Fibroblast of the aortic adventitia (primary cell): ENCODE measurements at places on chromosomes 16 and 17. TPM values are rescaled to one million over a fixed set of nuclear protein-coding genes. Genes with fewer than 3 reads are reported as not detected.

DNA sequence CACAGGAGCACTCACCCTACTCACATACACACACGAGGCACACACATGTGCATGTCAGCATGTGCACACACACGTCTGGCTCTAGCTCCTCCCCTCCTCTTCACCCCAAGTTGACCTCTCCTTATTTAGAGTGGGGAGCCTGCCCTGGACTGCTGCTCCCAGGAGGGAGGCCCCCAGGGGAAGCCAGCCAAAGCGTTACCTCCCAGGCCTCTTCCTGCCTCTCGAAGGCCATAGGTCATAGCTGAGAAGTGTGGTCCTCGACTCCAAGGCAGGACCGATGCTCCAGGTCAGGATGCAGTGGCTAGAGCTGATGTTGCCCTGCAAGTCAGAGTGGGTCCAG, 18.8 kb downstream of the POLR3K start:
- no peak for DNase-seq

GRCh38 chr17:77165577-77165976, 24.8 kb downstream of the SEC14L1 start:
- no peak for DNase-seq

DNA sequence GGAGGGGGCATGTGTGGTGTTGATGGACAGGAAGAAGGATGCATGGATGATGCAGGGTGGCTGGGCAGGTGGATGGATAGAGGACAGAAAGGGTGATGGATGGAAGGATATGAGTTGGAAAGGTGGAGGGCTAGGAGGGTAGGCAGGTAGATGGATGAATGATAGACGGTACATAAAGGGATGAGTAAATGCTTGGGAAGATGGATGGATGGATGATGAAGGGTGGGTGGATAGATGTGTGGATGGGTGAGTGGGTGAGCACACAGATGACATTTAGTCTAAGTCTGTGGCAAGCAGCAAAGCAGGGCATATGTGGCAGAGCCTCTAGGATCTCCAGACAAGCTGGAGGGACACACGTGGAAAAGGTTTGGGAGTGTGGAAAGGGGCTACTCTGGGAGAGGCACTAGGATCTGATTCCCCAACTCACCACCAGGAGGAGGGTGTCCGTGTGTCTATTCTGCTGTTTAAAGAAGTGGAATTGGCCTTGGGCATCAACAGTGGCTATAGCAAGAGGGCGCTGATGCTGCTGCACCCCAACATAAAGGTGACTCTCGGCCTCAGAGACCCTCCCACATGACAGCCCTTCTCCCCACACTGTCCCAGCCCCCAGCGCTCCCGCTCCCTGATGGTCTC, 8.2 kb downstream of the PLD2 start:
- no peak for DNase-seq

RNU2-1 gene
- total RNA-seq = not detected in 2 replicates

- DNase-seq = peak; percentile 88
These were observed 1.0 kb downstream of the EIF1 start for GRCh38 chr17:41689497-41690299.

- DNase-seq = no peak
These were observed 1393.1 kb upstream of the GOT2 start for GRCh38 chr16:60127196-60127595.

DNA sequence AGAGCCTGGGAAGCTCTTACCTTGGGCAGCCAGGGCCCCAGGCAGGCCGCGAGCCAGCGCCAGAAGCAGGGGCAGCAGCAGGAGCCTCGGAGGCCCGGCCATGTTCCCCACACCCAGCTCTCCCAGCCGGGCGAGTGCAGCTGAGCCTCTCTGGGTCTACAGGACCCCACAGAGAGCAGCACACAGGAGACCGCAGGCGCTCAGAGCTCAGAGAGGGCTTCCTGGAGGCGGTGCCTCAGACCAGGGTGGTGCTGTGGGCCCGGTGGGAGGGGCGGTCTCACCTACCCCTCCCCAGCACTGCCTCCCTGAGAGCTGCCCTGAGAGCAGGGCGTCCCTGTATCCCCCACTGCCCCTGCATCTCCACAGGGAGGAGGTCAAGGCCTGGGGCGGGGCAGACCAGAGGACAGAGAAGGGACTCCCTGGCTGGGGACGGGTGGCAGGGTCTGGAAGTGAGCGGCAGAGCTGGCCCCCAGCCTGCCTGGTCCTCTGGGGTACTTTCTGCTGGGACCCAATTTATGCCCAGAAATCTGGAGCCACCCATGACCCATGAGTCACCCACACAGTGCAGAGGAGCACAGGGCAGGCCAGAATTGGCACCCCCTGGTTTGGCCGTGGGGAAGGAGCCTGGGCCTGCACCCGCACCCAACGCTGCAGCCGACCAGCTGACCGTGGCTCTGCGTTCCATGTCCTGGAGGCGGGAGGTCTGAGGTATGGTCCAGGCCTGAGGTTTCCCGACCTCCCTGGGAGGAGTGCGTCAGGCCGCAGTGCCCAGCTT, at the start of gene CD7:
TSS of gene CD7 (minus strand) at position 215 of the 775 bp plus-strand sequence. CDS start at position 102, 113 bp downstream.
- DNase-seq = no peak

GRCh38 chr16:53614346-53614745, 89.3 kb downstream of the RPGRIP1L start:
- DNase-seq = no peak

MRPL45 gene
- 34.1 and 42.2 TPM in 2 replicates for total RNA-seq

APPBP2 gene
- total RNA-seq = 44.6 and 47.0 TPM in 2 replicates

EFCAB13 gene
- total RNA-seq = 4.9 and 5.6 TPM in 2 replicates

DNA sequence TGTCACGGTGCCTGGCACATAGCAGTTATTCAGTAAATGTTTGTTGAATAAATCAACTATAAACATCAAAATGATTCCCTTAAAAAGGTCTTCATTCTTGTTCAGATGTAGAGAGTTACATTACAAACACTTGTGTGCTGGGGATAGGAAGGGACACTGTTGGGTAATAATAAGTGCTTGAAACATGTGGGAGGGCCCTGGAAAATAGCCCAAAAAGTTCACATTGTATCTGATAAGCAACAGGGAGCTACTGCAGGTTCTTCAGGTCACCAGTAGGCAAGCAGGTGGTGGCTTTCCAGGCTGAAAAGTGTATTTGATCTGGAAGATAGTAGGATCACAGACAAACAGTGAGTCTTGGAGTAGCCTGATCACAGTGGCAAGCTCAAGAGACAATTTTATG, 19.0 kb upstream of the ZNF652 start:
- DNase-seq = no peak

SEPTIN12 gene
- not detected in 2 replicates for total RNA-seq

GRCh38 chr17:987931-988330, 8.4 kb upstream of the NXN start:
- DNase-seq = no peak

DNA sequence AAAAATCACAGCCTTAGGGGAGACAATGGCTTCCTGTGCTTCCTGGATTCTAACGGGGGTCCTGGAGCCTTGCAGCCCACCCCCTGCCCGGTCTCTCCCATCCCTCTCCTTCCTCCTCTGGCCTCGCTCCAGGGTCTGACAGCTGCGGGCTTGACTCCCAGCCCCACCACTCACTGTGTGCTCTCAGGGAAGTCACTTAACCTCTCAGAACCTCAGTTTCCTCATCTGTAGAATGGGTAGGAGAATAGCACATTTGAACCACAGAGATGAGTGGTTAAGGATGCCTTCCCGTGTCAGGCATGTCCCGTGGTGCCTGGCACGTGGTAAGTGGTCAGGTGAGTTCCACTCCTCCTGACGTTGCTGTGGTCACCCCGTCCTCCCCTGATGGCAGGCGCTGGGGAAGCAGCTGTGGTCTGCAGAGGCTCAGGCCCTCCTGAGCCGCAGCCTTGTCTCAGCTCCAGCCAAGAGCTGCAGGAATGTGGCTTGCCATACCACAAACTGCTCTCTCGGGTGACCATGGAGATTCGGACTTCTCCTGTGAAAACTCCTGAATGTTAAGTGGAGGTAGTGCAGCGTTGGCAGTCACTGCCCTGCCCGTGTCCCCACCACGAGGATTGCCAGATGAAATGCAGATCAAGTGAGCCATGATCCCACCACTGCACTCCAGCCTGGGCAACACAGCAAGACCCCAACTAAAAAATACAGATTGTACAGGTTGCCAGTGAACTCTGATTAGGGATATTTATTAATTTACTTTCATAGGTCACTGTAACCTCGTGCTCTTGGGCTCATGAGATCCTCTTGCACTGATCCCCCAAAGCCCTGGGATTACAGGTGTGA, 85.7 kb downstream of the NT5M start:
- DNase-seq = no peak

DNA sequence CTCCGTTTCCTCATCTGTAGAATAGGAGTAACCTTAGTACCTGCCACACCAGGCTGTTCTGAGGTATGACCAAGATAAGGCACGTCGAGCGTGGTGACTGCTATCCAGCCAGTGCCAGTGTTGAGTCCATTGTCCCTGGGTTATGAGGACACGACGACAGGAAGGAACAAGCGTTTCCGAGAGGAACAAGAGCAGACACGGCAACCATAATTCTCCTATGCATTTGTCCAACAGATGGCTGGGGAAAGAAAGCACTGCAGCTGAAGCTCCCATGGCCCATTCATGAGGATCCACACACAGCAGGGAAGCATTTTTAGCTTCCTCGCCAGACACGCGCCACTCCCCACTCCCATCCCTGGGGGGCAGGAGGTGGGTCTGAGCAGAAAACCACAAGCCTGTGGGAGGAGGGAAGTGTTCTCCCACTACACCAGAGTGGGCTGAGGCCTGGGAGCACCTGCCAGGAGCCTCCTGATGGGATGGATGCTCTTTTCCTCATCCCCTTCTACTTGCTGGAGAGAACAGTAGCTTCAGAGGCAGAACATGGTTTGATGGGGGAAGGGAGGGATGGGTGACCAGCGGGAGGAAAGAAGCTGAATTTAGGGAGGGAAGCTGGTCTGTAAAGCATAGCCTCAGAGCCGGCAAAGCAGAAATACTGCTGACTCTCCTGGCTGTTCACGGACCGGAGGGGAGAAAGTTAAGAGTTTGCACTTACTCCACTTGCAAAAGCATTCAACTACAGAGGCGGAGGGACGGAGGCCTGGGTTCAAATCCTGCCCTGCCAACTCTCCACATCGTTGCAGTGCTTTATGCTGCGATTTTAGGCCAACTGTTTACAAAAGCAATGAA, 2.7 kb downstream of the COTL1 start:
- no peak for DNase-seq

BRIP1 gene
- total RNA-seq = 2.0 and 20.9 TPM in 2 replicates

DNA sequence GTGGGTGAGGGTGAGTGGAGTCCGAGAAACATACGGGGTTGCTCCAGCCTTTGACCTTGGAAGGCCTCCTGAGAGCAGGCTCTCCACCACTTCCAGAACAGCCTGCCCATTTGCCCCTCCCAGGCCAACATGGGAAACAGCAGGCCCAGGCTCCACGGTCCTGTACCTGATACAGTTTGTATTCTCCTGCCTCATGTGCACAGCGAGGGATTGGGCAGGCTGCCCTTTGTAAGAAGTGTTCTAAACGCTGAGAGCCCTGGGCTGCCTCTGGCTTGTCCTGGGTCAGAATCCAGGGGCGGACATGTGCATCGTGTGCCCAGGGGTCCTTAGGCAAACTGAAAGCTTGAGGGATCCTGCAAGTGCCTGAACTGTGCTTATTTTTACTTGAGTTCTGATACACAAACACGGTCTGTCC, 3.4 kb upstream of the CBX2 start:
- no peak for DNase-seq

DNA sequence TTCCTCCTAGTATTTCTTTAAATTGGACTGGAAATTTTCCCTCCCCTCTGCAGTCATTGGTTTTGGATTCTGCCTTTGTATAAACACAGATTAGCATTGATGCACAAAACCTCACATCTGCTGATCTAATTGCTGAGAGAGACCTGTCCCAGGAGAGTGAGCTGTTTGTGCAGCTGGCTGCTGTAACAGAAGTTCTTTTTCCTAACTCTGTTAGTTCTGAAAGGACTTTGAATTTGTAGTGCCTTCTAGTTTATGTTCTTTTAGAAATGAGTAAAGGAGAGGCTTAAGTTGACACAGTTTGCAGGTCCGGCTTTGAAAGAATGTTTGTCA, 45.2 kb upstream of the KPNB1 start:
- peak; percentile 63 for DNase-seq

GUCY2D gene
- not detected in 2 replicates for total RNA-seq

DNA sequence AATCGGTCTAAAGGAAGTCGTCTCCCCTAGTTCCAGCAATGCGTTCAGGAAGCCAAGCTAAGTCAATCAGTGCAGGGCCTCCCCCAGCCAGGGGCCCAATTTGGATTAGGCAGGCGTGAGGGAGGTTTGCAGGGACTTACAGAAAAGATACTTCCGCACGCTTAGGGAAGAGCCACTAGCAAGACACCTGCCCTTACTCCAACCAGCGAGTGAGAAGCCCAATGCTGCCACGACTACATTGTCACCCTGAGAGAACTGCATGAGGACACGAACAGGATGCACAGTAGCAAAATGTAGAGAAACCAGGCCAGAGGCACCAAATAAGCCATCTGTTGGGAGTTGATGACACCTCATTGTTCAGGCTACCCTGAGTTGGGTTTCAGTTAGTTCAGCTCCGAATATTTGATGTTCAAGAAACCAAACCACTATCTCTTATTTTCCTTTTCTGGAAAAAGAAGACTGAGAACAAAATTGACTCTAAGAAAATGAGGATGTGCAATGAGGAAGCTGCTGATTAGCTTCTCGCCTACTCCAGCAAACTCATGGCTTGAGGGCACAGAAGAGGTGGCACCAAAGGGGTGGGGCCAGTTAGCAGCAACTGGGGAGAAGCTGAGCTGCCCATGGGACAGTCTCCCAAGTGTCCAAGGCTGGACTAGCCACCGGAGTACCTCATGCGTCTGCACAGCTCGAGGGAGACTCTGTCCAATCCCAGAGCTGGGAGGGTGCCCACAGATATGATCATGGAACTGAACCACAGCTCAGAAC, 29.3 kb downstream of the TK2 start:
- DNase-seq = no peak

HCFC1R1 gene
- total RNA-seq = 40.6 and 45.6 TPM in 2 replicates
